ENCODE measurements at places on chromosomes 2 and 18. TPM values are rescaled to one million over a fixed set of nuclear protein-coding genes. Genes with fewer than 3 reads are reported as not detected.

GTF2A1L gene
- not detected for total RNA-seq

VWA3B gene
- not detected for total RNA-seq

CTIF gene
- total RNA-seq, result 196 TPM

IL1RN gene
- 8.9 TPM for total RNA-seq

NAT8 gene
- total RNA-seq, result not detected

IAH1 gene
- 59.7 TPM for total RNA-seq
